ENCODE measurements at places on chromosomes 5 and 9.

GRCh38 chr9:130095872-130096271 lies 42.2 kb downstream of the GPR107 start:
- no peak for DNase-seq

DNA sequence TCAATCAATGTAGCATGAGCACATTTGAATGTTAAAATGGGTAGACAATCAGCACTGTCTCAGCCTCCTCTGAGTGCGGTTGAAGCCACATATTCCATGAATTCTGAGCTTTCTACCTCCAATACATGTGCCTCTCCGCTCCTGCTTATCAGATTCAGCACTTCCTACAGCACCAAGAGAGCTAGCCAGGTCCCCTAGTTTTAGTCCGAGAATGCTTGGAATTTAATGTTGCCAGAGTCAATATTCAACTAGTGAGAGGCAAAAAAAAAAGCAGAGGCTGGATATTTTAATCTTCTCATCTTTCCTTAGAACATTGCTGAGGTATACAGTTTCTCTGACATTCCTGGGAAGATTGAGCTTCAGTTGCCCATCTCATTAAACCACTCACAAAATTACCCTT lies 1979.1 kb upstream of the CDH9 start:
- no peak for DNase-seq

GRCh38 chr5:756171-756570 lies 28.4 kb downstream of the ZDHHC11B start:
- no peak for DNase-seq

- no peak for DNase-seq
These were observed 38.8 kb downstream of the MUSK start for GRCh38 chr9:110707419-110707818.

GRCh38 chr5:143610946-143611345 lies 201.0 kb upstream of the HMHB1 start:
- DNase-seq: no peak

DNA sequence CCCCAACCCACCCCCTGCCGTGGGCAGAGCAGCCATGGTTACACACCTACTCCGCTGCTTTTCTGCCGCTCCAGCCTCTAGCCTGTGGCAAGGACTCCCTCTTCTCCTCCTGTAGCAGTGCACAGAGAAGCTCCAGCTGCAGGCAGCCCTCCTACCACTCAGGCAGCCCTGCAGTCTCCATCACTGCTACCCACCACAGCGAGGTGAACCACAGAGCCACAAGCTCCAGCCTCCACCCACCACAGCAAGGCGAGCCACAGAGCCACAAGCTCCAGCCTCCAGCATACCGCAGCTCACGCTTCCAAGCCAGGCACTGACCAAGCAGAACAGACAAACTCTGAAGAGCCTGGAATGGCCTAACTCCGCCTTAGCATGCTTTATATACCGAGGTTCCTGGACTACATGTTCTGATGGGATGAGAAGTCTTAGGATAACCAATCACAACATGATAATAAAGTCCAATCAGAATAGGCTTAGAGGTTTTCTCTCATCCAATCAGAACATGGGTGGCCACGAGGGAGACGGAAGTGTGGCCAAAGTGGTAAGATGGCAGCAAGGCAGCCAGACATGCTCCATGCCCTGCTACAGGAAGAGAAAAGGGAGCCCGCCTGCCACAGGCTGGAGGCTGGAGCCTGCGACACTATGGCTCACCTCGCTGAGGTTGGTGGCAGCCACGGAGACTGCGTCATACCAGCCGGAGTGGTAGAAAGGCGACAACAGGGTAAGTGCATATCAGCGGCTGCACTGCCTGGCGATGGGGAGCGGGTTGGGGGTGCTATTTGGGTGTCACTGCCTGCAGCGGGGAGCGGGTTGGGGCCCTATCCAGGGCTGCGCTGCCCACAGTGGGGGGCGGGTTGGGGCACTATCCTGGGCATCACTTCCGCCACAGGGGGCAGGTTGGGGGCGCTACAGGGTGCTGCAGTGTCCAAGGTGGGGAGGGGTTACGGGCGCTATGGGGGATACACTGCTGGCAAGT lies 75.8 kb upstream of the PCAT7 start:
- no peak for DNase-seq

DNA sequence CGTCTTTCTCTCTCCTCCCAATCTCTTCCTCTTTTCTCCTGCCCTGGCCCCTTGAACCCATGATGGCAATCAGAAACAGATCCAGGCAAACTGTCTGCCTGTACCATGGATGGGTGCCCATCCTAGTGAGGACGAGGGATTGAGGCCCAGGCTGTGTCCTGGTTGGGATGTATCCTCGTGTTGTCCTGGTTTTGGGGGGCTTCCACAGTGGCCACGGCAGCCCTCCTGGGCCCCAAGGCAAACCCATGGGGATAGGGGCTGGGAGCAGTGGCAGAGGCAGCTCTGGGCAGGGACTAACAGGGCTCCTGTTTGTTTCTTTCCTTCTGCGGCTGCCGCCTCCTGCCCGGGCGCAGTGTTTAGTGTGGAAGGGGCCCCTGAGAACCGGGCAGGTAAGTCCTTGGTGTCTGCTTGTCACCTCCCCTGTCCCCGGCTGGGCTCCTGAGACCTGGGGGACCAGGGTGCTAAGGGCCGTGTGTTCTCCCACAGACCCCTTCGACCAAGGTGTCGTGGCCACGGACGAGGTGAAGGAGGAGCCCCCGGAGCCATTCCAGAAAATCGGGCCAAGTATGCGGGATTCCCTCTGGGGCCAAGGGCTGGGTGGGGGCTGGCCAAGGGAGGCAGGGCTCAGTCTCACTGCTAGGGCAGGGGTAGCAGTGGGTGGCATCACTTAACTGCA lies 70.0 kb downstream of the AMBP start:
- DNase-seq: no peak

Measured in right renal cortex interstitium (tissue), 3 donors.